ENCODE measurements at places on chromosomes 16 and 17.
A peak's percentile ranks its signal among the peaks of the same experiment; 100 is the strongest.

DNA sequence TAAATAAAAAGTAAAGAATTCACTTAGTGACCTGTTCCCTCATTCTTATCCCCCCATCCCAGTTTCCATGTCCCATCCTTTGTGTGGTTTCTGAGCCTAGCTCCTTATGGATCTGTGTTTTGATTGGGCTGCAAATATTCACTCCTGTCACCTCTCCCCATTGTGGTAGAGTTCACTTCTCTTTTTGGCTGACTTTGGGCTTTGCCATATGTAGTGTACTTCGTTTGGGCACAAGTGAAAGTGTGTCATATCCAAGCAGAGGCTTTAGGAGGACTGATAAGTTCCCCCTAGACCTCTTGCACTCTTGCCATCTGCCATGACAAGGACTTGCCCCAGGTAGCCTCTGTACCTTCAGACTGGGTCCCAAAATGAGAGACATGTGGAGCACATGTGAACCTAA, 13.0 kb upstream of the DHRS7B start:
- DNase-seq: no peak

- no peak for DNase-seq
Measured at GRCh38 chr17:74096456-74096855, 107.0 kb upstream of the RPL38 start.

GRCh38 chr17:82605939-82606600, 42.2 kb downstream of the WDR45B start:
- DNase-seq: no peak

DNA sequence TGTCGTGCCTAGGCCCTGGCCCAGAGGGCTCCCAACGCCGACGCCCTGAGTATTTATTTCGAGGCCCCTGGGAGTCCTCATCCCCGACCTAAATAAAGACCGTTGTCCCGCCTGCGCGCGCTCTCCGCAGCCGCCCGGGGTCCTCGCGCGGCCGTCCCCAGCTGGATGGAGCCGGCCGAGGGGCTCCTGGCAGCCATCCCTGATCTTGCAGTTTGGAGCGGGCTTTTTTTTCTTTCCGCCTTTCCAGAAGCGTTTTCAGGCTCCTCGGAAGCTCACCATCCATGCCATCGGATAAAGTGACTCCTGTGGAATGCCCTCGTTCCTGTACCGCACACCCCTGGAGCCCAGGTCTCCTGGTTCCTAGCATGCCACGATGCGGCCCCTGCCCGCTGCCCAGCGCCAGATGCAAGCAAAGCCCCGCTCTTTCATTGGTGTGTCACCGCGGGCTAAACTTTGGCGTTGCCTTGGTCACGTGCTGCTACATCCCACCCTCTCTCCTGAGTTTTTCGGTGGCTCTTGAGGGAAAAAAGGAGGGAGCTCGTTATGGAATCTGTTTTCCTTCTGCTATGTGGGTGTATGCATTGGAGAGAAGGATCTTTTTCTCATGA, 716 bp downstream of the TMEM94 start:
- peak; percentile 7 for DNase-seq

DNA sequence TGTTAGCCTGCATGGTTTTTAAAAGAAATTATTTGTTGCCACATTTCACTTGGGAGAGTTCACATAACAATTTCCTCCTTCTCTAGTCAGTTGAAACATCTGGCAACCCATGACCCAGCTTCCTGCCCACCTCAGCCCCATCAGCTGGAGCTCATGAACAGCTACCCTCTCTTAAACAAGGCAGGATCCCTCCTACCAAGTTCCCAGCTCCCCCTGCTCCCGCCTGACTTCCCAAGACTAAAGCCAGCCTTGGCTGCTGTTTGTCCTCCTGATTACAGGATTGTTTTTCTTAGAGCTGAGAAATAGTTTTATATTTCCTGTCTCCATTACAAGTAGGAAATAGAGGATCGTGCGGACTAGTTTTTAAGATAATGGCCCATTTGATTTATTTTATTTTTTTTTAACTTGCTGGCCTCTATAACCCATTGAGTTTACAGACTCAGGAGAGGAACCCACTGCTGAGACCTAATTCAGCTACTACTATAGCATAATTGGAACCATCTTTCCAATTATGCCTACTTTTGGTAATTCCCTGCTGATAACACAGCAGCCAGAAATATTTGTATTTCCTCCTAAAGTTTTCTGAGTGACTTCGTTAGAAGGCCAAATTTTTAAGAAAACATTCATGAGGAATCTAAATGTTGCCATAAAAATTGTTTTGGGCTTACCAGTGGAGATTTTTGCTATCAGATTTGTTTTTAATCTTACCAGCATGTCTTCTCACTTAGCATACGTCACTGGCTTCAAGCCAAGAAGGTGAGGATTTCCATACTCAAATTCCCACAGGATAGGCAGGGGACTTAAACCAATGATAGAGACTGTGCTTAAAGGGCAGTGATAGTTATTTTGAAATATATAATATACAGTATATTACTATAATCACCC, 90.0 kb downstream of the ELAC2 start:
- DNase-seq: no peak

GRCh38 chr17:8611137-8611536, 19.4 kb downstream of the MYH10 start:
- no peak for DNase-seq

DNA sequence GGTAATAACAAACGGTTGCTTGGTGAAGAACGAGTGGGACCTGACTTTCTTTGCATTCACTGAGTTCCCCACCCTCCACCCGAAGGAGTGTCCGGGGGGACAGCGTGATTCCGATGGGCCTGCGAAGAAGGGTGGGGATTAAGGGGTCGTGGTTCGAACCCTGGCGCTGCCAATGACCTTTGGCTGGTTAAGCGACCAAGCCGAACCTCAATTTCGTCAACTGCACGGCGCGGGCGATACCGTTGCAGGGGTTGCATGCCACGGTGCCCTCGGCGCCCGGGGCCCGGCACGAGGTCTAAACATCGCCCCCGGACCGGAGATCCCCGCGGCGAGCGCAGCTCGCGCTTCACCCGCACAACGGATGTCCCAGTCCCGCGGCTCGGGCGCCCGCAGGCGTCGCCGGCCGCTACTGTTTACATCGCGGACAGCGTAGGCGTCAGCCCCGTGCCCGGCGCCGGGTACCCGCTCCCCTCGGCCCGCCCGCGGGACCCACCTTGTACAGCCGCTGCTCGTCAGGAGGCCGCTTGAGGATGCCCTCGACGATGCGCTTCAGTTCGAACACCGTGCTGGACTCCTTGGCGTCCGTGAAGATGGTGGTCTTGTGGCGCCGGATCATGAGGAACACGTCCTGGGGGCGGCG, 460 bp downstream of the ELOB start:
- DNase-seq: no peak

DNA sequence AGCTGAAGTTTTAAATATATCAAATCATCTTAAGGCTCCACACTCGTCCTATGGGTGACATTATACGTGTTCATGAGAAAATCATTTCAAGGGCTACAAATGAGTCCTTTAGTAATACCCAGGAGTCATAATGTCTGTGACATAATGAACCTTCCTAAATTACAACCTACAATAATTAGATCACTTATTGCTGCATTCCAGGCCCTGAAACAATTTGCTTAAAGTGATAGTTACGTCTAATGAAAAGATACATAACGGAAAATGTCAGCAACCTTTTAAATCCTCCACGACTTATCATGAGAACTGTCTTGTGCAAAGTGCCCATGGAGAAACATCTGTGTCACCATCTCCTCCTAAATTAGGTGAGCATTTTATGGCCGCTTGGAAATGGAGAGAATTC, 43.4 kb downstream of the IRX3 start:
- no peak for DNase-seq

DNA sequence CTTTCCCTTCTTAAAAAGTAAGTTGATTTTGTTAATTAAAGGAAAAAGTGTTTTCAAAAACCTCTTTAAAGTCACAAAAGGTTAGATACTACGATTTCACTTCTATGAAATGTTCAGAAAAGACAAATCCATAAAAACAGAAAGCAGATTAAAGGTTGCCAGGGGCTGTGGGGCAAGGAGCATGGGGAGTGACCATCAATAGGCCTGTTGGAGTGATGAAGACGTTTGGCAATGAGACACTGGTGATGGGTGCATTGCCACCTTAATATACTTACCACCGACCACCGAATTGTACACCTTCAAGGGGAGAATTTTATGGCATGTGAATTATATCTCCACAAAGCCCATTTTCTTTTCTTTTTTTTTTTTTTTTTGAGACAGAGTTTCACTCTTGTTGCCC, 19.2 kb downstream of the KIFC3 start:
- no peak for DNase-seq

DNA sequence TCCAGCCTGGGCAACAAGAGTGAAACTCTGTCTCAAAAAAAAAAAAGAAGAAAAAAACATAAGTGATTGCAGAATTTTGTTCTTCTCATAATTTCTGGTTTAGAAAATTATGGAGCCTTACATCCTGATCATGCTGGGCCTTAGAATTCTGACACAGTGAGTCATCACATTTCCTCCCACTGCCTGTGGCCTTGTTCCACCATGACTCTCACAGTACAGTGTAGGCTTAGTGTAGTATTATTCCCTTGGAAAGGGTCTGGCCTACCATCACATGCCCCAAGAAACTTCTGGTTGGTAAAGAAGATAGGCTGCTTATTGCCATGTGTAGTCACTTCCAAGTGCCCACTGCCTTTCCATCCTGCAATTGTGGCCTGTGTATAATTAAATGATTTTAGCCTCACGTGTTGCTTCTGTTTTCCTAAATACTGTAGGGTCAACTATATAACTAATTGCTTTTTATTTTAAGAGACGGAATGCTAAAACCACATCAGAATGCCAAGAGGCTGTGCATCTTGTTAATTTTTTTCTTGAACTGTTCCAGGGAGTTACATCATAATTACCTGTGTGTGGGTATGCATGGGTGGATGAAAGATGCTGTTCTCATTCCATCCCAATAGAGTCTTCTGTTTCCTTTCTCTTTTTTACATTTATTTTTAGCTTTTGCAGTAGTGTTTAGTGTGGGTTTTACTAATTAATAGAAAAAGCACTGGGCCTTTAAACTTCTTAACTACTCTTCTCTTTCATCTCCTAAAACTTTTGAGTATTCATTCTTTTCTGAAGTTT, 25.9 kb downstream of the OGFOD1 start:
- DNase-seq: no peak

- DNase-seq: no peak
Measured at GRCh38 chr17:20278805-20279204, 188.5 kb downstream of the LGALS9B start.

GRCh38 chr16:60310846-60311445, 1576.8 kb upstream of the GOT2 start:
- DNase-seq: no peak

DNA sequence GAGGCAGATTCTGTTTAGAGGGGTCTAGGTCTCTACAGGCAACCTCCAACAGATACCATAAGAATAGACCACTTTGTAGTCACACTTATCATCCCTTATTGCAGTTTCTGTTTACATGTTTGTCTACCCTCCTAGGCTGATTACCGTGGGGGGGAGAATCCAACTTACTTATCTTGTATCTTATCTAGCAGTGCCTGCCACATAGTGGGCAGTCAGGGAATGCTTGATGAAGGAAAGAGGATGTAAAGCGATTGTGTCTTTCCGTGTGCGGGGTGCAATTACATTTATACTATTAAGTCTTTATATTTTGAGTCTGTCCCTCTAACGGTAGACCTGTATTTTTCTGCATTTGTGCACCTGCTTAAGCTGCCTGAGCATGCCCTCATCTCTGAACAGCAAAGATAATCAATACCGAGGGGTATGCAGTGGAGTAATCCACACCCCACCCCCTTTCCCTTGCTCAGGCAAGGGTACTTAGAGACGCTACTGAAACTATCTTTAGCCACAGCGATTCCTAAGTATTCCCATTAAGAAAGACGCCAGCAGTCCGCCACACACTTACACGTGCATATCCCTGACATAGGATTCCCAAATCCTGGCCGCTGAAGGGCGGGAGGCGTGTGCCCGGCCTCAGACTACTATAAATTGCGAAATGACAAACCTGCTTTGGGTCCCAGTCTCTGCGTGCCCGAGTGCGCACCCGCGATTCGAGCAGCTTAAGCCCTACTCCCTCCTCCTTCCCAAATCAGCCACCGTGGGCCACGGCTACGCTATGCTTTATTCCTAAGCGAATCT, 635 bp upstream of the AATF start:
- DNase-seq: no peak

DNA sequence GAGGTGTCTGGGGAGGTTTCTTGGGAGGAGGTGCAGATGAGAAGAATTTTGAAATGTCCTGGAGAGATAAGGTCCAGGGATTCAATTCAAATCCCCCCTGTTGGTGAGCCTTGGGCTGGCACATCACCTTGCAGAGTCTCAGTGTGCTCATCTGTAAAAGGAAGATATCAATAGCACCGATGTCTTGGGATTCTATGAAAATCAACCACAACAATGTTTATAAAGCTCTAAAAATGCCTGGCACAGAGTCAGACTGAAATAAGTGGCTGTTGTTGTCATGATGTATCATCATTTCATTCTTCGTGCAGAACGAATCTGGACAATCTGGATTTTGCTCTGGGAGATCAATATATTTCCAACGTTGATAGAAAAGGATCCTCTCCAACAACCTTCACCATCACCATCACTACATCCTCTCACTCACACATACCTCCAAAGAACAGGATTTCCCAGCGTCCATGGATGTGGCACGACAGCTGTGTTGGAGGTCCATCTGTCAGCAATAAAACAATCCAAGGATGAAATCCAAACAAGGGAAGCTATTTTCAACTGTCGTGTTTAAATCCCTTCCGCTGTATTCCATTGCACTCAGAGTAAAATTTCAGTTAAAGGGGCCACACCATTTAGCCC, 393.7 kb upstream of the DYNLRB2 start:
- DNase-seq: no peak

GRCh38 chr17:46192439-46193150, 634 bp downstream of the KANSL1 start:
- peak; percentile 69 for DNase-seq

GRCh38 chr17:42766124-42766523, 5.1 kb downstream of the RAMP2 start:
- no peak for DNase-seq

GRCh38 chr16:50573947-50574744, 25.9 kb downstream of the NKD1 start:
- DNase-seq: no peak

- DNase-seq: no peak
Measured at GRCh38 chr16:60127196-60127595, 1393.1 kb upstream of the GOT2 start.

DNA sequence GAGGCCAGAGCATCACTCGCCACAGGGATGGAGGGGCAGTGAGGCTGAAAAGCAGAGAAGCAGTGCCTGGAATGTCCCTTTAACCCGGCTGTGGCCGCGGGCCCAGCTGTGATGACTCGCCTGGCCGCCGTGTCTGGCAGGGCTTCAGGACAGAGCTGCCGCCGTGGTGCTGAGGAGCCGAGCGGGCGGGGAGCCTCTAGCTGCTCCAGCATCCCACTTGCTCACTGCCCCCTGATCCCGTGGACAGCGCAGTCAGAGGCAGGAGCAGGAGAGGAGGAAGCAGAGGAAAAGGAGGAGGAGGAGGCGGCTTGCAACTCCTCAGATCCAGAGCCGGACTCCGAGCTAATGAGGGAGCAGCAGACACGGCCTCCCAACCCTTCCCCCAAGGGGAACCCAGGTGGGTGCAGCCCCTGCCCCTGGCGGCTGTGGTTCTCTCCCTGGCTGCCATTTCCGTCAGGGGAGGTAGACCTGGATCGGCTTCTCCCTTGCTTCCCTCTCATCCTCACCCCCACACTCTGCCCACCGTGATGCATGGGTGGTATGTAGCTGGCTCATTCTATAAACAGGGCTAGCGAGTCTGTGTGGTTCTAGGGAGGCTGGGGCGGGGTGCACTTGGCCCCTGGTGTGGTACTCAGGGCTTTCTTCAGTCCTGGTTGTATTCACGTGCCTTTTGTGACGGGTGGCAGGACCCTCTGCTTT, 165.7 kb downstream of the CMIP start:
- no peak for DNase-seq

Data from activated CD4-positive, alpha-beta T cell treated with anti-CD3 and anti-CD28 coated beads, Interleukin-2, Interleukin-4, amounts not matched to agents 100 ng/mL and 50 ng/mL, durations not matched to agents 16 hours and 8 hours (primary cell).